ENCODE measurements at places on chromosomes 3 and 15.
A peak's percentile ranks its signal among the peaks of the same experiment; 100 is the strongest.

GRCh38 chr15:40982855-40983254, 29.6 kb downstream of the CHAC1 start:
- DNase-seq: no peak

- no peak for DNase-seq
These were observed 213.4 kb upstream of the TBL1XR1 start for GRCh38 chr3:177410730-177411129.

DNA sequence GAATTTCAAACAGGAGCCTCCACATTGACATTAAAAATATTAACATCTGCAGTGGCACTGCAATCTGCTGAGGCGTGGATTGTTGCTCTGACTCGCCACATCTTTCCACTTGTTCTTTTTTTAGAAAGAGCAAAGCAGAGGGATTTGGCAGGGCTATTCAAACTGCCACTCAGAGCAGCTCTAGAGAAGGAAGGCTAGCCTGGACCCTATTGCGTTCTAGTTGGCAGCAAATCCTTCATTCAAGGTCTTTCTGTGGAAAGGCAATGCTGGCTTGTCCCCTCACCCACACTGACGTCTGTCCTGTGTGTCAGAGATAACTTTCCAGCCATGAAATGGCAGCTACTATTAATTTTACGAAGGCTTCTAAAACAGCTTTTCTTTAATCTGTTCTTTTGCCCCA, 483.2 kb upstream of the SGO1 start:
- DNase-seq: no peak

DNA sequence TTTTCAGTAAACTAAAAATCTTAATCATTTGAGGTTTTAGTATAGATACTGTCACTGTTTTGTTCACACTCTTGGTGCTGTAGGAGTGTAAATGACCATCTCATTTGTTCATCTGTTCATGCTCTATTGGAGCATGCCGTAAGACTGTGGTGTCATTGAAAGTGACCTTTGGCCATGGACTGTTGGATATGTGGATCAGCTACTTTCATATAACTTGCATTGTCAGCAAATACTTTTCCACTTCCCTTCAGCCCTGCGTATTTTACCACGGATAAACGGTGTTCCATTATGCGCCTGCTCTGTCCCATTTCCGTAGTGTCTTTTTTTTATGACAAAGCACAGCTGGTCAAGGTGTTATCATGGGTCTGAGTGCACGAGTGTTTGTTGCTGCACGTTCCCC, 32.6 kb upstream of the SENP5 start:
- no peak for DNase-seq

- no peak for DNase-seq
These were observed 513.3 kb upstream of the SEMA6D start for GRCh38 chr15:47203993-47204392.

DNA sequence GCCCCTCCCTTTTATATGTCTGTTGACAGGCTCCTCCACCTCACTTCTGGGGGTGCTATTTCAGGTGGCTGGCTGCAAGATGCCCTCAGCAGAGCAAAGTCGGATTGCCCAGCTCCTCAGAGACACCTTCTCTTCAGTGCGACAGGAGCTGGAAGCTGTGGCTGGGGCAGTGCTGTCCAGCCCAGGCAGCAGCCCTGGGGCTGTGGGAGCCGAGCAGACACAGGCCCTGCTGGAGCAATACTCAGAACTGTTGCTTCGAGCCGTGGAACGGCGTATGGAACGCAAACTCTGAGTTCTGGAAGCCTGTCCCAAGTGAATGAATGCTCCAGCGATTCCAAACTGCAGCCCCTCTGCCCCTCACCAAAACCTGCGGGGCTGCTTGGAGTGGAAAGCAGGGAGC, 2.7 kb upstream of the JMJD7 start:
- DNase-seq: no peak

DNA sequence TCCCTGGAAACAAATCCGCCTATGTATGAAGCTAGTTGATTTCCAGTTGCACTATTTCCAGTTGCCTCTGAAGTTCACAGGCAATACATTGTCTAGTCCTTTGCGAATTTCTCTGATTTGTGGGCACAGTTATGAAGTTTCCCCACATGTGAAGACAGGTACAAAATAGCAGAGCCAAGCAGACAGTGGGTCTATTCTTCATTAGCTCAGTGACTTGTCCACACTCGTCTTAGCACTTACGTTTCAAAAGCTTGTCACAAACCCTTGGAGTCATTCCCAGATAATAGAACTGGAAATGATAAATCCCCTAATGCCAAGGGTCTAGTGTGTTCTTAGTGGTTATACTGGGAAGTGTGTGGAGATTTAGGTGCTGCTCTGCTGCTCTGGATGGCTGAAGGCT, 14.5 kb downstream of the SRPRB start:
- DNase-seq: no peak

- no peak for DNase-seq
These were observed 38.4 kb downstream of the MAP2K1 start for GRCh38 chr15:66424963-66425612.

GRCh38 chr3:186248850-186249249, 113.2 kb downstream of the DGKG start:
- no peak for DNase-seq

DNA sequence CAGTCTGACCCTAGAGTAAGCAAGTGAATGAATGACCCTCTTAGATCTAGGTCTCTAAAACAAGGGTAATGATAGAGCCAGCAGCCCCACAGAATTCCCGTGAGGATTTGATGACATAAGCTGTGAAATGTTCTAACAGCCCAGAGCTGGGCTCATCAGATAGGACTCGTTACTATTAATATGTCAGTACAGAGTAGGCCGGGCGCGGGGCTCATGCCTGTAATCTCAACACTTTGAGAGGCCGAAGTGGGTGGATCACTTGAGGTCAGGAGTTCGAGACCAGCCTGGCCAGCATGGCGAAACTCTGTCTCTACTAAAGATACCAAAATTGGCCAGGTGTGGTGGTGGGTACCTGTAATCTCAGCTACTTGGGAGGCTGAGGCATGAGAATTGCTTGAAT, 190.3 kb downstream of the FEZF2 start:
- DNase-seq: no peak

DNA sequence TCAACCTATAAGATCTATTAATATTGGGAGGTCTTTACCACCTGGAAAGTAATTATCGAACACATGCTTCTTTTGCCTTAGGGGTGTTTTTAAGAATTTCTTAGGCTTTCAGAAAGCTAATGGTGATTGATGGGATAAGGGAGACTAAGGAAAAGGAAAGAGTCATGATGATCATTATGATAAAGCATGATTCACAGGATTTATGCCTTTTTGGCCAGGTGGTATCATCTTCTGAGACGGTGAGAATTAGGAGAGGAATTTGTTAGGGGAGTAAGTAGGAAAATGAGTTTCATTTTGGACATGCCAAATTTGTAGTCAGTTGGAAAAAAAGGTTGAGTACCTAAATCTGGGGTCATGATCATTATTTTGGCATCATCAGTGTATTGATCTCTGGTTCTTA, 8.9 kb downstream of the ARMC8 start:
- DNase-seq: no peak

GRCh38 chr3:12190832-12191231, 32.1 kb upstream of the TIMP4 start:
- no peak for DNase-seq

DNA sequence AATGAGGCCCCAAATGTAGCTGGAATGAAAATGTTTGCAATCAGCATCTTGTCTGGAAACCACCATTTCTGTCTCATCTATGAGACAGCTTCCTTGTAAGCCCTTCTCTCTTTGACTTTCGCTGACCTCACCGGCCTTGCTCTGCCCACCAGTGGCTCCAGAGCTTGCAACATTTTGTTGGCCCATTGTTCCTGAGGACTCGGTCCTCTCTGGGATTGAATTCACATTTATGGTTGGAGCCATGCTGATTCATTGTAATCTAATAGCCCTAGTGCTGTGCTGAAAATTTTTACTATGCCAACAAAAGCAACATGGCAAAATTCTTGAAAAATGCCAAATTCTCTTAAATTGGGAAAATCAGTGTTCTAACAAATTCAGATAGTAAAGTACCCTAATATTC, 37.2 kb downstream of the ABHD5 start:
- no peak for DNase-seq

- DNase-seq: no peak
These were observed 12.9 kb downstream of the PCYT1A start for GRCh38 chr3:196274585-196274984.

DNA sequence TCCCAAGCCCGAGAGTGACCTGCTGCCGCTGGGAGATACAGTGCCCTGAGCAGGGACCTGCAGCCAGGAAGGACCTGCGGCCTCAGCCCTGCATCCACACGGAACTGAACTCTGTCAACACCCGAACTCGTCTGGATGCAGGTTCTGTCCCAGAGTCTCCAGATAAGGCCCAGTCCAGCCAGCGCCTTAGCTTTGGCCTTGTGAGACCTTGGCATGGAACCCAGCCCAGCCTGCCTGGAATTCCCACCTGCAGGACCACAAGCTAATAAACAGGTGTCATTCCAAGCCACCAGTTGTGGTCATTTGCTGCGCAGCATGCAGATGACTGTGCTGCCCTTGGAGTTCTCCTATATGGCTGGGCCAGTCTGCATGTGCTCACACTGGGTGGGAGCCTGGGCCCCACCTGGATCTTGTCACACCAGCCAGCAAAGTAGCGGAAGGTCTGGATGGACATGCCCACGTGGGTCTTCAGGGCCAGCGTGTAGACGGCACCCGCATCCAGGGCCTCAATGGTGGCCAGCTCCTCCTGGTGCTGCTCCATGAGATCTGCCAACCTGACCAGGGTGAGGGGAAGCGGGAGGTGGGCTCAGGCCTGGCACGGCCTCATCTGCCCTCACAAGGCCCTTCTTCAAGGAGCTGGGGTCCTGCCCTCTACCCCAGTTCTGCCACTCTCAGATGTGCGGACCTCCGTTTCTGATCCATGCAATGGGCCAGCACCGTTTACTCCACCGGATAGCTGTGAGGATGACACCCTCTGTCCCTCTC, 47.2 kb upstream of the SLC41A3 start:
- peak; percentile 10 for DNase-seq

GRCh38 chr3:124115279-124115678, 123.4 kb upstream of the ROPN1 start:
- DNase-seq: no peak

GRCh38 chr3:127112796-127113570, 79.9 kb upstream of the PRR23E start:
- DNase-seq: no peak

GRCh38 chr3:177449360-177450006, 252.2 kb upstream of the TBL1XR1 start:
- no peak for DNase-seq

DNA sequence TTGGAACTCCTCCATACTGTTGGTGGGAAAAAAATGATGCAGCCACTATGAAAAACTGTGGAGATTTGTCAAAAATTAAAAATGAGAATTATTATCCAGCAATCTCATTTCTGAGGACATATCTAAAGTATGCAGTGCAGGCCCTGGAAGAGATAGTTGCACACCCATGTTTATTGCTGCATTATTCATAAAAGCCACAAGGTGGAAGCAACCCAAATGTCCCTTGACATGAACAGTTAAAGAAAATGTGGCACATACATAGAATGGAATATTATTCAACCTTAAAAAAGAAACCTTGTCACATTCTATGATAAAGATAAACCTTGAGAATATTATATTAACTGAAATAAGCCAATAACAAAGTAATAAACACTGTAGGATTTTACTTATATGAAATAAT, 80.9 kb upstream of the ARHGEF26 start:
- DNase-seq: no peak

GRCh38 chr3:45105855-45106671, 40.1 kb downstream of the CDCP1 start:
- DNase-seq: no peak

DNA sequence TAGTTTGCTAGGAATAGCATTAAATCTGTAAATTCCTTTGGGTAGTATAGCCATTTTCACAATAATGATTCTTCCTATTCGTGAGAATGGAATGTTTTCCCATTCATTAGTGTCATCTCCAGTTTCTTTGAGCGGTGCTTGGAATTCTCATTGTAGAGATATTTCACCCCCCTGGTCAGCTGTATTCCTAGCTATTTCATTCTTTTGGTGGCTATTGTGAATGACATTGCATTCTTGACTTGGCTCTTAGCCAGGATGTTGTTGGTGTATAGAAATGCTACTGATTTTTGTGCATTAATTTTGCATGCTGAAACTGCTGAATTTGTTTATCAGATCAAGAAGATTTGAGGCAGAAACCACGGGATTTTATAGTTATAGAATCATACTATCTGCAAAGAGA, 690.5 kb upstream of the ALCAM start:
- no peak for DNase-seq

DNA sequence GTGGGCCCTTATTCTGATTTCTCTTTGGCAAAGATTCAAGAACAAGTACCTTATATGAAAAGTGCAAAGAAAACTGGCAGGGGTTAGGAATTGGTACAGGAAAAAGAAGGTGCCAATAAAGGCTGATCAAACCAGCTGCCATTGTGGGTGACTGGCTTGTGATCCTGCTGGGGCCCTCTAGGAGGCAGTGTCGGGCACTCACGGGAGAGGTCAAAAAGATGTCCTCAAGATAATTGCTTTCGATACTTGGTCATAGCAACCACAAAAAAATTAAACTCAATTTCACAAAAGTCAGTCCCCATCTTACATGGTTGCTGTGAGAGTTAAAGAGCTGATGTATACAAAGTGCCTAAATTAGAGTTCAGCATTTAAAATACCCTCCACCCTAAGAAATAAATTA, 31.0 kb upstream of the CAV3 start:
- no peak for DNase-seq

GRCh38 chr3:128278130-128278529, 124.8 kb downstream of the EEFSEC start:
- no peak for DNase-seq

All from activated B cell treated with CpG ODN at 0.5 μM for 24 hours (primary cell).